NCI-H226 (cell line): ENCODE measurements at places on chromosomes 16 and 17.

GRCh38 chr17:61928101-61928436 is 287 bp upstream of the INTS2 start:
- no peak for DNase-seq

DNA sequence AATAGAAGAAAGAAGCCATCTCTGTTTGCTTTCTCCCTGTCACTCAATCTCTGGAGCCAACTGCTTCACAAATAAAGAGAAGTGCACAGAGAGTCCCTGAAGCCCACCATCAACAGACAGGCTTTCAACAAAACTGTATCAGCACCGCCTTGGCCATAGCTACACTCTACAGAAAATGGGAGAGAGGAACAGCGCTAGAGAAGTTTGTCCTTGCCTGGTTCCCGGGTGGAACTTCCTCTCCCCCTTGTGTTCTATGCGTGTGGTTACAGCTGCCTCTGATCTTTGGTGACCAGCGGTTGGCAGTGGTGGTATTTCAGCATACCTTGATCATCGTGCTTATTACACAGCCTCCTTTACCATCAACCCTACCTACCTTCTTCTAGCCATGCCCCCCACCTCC is 91.4 kb upstream of the CCL2 start:
- DNase-seq = no peak

DNA sequence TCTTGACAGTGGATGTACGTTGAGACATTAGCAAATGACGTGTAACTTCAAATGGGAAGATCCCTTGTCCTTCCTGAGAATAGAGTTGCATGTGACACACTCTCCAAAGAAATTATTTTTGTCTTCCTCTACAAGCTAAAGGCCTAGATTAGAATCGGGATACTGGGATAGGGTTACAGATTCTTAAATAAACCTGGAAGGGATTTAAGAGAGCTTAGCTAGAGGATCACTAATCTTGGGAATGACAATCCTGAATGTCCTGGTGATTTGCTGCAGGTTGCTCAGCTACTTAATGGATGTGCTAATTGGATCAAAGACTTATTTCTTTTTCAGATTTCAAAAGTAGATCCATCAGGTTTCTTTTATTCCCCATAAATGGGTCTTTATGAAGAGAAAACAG is 101.9 kb downstream of the KCNJ2 start:
- DNase-seq = no peak

- no peak for DNase-seq
Measured at GRCh38 chr16:89359264-89360147, 130.9 kb downstream of the ANKRD11 start.

GRCh38 chr16:70777973-70778406 is 23.0 kb downstream of the VAC14 start:
- DNase-seq = no peak

DNA sequence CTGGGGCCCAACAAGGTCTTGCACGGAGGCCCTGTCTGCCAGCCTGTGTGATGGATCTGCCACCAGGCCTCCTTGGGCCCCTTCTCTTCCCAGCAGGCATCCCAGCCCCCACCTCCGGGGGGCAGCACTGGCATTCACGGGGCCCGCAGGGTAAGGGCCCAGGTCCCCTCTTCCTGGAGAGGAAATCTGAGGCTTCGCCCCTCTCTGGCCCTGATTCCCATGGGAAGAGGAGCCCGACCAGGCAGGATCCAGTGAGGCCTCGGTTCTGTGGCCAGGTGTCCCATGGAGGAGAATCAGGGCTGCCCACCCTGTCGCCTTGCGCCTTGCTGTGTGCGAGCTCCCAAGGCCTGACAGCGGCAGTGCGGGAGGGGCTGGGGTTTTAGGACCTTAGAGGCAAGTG is 48.4 kb downstream of the PDPK1 start:
- DNase-seq = no peak

- DNase-seq = no peak
Measured at GRCh38 chr17:21292867-21293830, 8.6 kb downstream of the MAP2K3 start.

DNA sequence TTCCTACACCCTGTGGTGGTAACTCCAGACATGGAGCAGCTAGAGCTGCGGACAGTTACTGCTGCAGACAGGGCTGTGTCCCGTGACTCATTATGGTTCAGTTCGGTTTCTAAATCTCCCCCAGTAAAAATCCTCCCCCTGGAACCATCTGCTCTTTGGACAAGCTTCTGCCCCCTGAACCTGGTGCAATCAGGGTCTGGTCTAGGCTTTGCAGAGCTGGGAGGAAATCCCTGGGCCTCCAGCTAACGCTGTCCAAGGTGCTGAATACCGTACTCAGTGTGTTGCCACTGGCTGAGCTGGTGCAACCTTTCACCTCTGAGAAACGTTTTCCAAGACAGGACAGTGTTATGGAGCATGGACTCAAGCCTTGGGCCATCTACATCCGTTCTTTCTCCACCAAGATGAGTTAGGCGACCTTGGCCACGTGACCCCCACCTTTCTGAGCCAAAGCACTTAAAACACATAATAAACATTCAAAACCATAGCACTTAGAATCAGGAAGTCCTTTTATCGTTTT is 142.0 kb downstream of the CPPED1 start:
- DNase-seq = peak; percentile 32

DNA sequence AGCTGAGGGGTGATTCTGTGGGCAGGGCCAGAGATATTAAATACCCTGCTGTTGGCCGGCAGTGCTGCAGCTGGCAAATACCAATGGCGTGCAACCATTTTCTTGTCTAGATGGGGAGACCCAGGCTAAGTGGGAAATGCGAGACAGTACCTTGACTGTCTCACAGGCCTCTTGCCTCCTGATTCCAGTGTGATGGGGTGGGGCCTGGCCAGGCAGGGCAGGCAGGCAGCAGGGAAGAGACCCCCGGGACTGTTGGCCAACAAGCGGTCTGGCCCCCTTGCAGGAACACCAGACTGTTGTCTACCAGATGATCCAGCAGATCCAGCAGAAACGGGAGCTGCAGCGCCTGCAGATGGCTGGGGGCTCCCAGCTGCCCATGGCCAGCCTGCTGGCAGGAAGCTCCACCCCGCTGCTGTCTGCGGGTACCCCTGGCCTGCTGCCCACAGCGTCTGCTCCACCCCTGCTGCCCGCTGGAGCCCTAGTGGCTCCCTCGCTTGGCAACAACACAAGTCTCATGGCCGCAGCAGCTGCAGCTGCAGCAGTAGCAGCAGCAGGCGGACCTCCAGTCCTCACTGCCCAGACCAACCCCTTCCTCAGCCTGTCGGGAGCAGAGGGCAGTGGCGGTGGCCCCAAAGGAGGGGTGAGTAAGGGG is 5.7 kb upstream of the CISD3 start:
- DNase-seq = no peak

- DNase-seq = peak; percentile 9
Measured at GRCh38 chr17:27206447-27206846, 87.5 kb upstream of the WSB1 start.

- DNase-seq = no peak
Measured at GRCh38 chr16:86490859-86491639, 19.3 kb upstream of the FOXF1 start.

DNA sequence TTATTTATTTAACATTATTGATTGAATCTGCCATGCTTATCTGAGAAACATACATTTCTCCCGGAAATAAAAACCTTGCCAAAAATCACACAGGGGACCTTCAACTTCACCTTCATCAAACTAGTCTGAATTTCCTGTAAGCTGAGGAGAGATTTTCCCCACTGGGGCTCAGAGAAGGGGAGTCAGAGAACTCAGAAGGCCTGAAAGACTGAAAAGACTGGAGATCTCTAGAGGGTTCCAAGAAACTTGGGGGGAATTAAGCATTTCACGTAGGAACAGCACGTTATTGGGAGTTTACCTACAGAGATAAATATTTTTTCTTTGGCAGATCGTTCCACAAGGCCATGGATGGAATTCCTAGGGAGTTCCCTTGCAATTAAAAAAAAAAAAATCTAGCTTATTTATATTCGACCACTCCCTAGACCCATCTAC is 528 bp upstream of the NOL11 start:
- no peak for DNase-seq

- DNase-seq = no peak
Measured at GRCh38 chr17:67833946-67834631, 8.8 kb downstream of the BPTF start.

GRCh38 chr17:5418858-5419355 is 555 bp downstream of the NUP88 start:
- DNase-seq = peak; percentile 12
